ENCODE measurements at places on chromosomes 3 and 15.

GRCh38 chr15:80902298-80902801 is 87.3 kb downstream of the MESD start:
- no peak for DNase-seq

GRCh38 chr15:78391781-78392180 is 46.2 kb upstream of the IREB2 start:
- DNase-seq: no peak

DNA sequence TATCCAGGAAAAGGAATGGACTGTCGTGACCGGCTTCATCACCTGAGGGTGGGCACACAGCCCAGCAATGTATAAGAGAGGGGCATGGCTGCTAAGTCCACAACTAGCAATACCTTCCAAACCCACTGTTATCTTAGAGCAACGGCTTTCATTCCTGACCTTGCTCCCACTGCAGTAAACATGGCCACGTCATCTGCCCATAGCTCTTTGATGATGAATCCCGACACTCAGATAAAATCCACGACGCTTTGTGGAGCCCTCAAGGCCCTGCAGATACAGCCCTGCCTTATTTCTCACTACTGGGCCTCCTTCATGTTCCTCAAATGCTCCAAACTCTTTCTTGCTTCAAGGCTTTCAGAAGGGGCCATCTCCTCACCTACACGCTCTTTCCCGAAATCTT is 114.0 kb downstream of the ADAMTS17 start:
- no peak for DNase-seq

GRCh38 chr3:148773805-148774204 is 53.8 kb upstream of the CPB1 start:
- DNase-seq: no peak

DNA sequence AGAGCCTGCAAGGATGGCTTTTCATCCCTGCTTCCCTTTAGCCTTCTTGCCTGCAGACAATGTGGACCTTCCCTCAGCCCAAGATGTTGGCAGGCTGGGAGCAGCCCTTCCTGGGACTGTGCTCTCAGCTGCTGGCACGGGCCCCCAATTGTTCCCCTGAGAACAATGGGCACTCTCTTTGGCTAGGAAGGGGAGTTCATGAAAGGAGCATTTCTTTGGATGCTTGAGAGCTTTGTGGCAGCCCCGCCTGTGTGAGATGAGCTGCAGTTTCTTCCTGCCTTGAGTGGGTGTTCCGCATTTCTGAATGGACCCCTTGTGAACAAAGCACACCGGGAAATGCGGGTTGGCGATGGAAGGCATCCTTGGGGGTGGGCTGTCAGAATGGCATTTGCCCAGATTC is 35.0 kb upstream of the BSN start:
- DNase-seq: no peak

DNA sequence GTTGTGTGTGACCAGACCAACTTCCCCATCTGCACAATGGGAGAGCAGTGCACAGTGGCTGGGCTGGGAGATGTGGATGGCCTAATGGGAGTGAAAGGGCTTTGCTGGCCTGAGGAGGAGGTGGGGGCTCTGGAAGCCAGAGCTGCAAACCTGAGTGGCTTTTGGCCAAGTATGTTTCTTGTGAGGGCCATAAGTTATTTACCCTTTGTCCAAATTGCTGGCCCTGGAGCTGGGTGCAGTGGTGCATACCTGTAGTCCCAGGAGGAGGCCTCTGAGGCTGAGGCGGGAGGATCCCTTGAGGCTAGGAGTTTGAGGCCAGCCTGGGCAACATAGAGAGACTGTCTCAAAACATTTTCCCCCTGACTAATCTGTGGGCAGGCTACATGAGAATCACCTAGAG is 129.1 kb downstream of the WNT7A start:
- DNase-seq: no peak
